ENCODE measurements at places on chromosomes 4 and X.

DNA sequence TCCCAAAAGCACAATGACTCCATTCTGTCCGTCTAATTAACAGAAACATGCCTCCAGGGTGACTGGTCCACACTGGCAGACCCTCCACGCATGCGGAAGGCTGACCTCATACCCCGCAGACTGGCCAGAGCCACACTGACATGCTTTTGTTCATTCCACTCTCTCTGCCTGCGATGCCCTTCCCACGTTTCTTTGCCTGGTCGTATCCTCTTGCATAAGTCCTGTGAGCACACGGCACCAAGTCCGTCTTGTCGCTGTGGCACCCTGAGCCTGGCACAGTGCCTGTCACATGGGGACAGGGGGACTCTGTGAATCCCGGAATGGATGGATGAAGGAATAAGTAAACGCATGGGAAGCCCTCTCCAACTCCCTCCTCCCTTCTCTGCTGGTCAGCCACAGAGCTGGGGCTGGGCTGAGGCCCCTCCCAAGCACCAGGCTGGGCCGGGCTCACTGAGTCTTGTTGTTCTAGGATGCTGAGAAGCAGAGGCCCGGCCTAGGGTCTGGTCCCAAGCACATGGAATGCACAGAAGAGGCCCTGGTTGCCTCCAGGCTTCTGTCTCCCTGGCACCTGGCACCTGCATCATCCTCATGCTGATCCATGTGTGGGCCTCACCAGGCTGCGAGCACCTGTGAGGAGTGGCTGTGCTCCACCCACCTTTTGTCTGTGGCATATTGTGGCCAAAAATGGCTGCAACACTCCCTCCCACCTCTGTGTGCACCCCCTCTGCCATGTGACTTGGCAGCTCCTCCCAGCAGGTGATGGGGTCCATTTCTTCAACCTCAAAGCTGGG, 38.9 kb upstream of the C4orf50 start:
- DNase-seq, result no peak

DNA sequence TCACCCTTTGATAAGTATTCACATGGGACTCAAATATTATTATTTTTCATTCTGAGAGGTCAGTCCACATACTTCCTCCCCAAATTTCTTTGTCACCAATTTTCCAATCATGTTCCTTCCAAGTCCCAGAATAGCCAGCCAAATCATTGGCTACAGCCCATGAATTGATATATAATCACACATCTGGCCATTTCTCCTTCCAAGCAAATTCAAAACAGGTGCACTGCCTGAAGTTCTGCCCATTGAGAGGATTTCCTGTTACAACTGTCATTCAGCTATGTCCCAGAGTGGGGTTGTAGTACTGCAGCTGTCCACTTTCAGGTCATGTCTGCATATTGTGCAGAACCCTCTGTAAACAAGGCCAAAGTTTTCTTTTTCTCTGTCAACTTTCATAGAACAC, 347.8 kb downstream of the GRID2 start:
- DNase-seq, result no peak

GRCh38 chr4:148090503-148091476, 351.4 kb downstream of the NR3C2 start:
- no peak for DNase-seq

GRCh38 chr4:110778521-110778920, 155.6 kb upstream of the PITX2 start:
- DNase-seq, result no peak

DNA sequence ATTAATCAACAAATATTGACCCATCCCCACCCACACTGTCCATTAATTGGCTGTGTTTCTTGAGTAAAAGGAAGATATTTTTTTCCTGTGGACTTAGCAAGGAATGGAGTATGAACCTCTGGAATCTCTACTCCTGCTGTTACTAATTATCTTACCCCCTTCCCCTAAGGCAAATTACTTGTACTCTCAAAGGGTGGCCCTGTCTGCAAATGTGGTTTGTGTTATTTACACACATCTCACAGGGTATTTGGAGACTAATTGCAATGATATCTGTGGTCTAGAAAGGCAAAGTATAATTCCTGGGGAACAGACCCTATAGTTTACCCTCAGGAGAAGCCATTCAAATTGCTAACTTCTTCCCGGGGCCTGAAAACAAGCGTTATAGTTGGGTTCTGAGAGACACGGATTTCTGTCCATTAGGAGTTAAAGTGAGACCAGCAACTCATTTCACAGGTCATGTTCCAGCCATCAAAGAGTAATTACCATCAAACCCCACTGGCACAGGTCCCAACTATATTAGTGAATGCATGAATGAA, 133.0 kb upstream of the RASGEF1B start:
- DNase-seq, result no peak

- DNase-seq, result no peak
Measured at GRCh38 chrX:636981-637659, 6.5 kb downstream of the SHOX start.

DNA sequence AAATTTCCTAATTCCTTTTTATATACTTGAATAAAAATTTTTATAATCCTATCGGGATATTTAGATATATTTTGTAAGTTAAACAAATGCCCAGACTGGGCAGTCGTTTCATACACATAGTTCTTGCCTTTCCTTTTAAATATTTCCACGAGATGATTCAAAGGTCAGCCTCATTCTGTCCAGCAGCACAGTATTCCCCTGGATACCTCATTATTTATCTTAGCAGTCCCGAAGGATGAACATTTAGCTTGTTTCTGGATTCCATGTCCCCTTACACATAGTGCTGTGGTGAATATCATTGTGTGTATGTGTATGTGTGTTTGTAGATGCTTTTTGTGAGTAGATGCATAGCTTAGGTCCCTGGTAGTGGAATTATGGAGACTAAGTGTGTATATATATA, 38.3 kb downstream of the RAPGEF2 start:
- DNase-seq, result no peak

- no peak for DNase-seq
Measured at GRCh38 chr4:179145746-179146525, 1703.7 kb upstream of the AGA start.

All from activated CD8-positive, alpha-beta memory T cell treated with anti-CD3 and anti-CD28 coated beads for 1 hour (primary cell).